Effector memory CD4-positive, alpha-beta T cell (primary cell): ENCODE measurements at places on chromosomes 1 and 21.

GRCh38 chr21:38506661-38507281, 8.5 kb upstream of the ERG start:
- no peak overlapping the region for H3K27ac ChIP-seq
- no peaks in the 10 kb centered on the region for H3K4me1 ChIP-seq
- H3K4me3 ChIP-seq, result no peak overlapping the region
- H3K27me3 ChIP-seq, result no peaks in the 10 kb centered on the region
- no peak for DNase-seq

- no peak overlapping the region for H3K27ac ChIP-seq
- no peaks in the 10 kb centered on the region for H3K36me3 ChIP-seq
- H3K4me3 ChIP-seq, result no peak overlapping the region
- no peaks in the 10 kb centered on the region for H3K27me3 ChIP-seq
- no peak for DNase-seq
These were observed 125.4 kb upstream of the DAB1 start for GRCh38 chr1:57549300-57549699.

DNA sequence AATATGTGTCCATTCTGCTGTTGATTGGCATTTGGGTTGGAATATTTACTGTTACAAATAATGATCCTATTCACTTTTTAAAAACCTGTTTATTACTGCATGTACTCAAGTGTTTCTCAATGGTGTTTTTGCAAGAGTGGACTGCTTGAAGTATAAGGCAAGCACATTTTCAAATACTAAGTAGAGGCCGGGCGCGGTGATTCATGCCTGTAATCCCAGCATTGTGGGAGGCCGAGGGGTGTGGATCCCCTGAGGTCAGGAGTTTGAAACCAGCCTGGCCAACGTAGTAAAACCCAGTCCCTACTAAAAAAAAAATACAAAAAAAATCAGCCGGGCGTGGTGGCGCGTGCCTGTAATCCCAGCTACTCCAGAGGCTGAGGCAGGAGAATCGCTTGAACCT, 276.9 kb upstream of the ADGRL4 start:
- no peak overlapping the region for H3K4me3 ChIP-seq
- H3K4me1 ChIP-seq, result no peaks in the 10 kb centered on the region
- no peaks in the 10 kb centered on the region for H3K27me3 ChIP-seq

DNA sequence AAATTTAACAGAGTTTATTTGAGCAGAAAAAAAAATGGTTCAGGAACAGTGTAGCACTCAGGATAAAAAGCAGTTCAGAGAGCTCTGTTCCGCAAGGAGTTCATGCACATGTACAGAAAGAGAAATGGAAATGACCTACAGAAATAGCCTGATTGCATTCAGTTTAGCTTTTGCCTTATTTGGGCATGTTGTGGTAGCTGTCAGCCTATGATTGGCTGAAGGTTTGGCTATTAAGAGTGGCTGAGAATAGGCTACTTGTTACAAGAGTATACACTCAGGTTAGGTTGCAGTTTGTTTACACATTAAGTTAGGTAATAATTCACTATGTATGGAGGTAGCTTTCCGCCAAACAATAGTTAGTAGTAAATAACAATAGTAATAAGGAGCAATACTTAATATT, 511.0 kb upstream of the TMPRSS15 start:
- no peaks in the 10 kb centered on the region for H3K36me3 ChIP-seq
- H3K27ac ChIP-seq, result no peak overlapping the region
- no peak for DNase-seq
- H3K4me3 ChIP-seq, result no peak overlapping the region
- H3K4me1 ChIP-seq, result no peaks in the 10 kb centered on the region
- no peaks in the 10 kb centered on the region for H3K27me3 ChIP-seq

DNA sequence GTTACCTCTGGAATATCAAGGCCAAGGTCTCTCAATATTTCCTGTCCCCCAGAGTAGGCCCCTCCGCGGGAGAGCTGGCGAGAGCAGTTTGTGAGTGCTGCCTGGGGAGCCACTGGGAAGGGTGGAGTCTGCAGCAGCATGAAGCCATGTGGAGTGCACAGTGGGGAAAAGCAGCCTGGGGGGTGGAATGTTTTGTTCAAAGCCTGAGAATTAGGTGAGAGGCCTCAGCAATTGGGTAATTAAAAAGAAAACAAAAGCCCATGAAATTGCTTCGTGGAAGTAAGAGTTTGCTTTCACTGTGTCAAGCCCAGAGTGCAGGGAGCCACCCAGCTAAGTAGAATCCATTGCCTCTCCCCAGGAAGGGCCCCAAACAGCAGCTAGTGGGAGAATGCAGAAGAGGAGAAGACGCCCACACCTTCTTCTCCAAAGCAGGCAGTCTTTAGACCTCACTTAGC, 30.2 kb upstream of the DISC1 start:
- DNase-seq, result no peak
- H3K4me1 ChIP-seq, result no peaks in the 10 kb centered on the region
- H3K36me3 ChIP-seq, result no peaks in the 10 kb centered on the region
- H3K4me3 ChIP-seq, result no peak overlapping the region
- no peaks in the 10 kb centered on the region for H3K27me3 ChIP-seq

GRCh38 chr1:229040630-229041358, 230.1 kb upstream of the RAB4A start:
- no peak overlapping the region for H3K27ac ChIP-seq
- no peak overlapping the region for H3K4me3 ChIP-seq
- peaks cover 11% of the 10 kb centered on the region for H3K4me1 ChIP-seq
- H3K27me3 ChIP-seq, result no peaks in the 10 kb centered on the region
- no peaks in the 10 kb centered on the region for H3K36me3 ChIP-seq
- DNase-seq, result no peak

- H3K36me3 ChIP-seq, result peaks cover 35% of the 10 kb centered on the region
- H3K4me1 ChIP-seq, result no peaks in the 10 kb centered on the region
- no peak overlapping the region for H3K27ac ChIP-seq
- no peak overlapping the region for H3K4me3 ChIP-seq
- H3K27me3 ChIP-seq, result no peaks in the 10 kb centered on the region
These were observed 19.1 kb downstream of the NOL9 start for GRCh38 chr1:6535214-6535613.

DNA sequence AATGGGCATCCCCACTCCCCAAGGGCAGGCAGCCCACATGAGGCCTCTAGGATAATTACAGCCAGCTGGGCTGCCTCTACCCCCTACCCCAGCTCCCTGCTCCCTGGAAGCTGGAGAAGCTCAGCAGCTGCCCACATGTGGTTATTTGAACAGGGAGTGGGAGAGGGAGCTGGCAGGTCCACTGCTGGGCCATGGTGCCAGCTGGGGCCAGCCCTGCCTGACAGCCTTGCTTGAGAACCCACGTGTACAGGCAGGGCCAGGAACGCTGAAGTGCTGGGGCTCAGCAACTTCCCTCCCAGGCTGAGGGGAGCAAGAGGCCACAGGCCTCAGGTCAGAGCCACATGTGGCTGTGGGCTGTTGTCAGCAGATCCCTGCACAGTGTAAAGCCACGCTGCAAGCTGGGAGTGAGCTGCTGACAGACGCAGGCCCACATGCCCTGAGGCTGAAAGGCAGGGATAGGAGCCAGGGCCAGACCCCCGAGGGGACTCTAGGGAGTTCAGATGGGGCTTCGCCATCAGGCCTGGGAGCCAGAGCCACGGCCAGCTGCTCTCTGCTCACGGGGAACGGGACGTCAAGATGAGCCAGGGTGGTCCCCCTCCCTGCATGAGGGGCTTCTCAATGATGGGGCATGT, 129.0 kb downstream of the SYF2 start:
- no peak for DNase-seq
- H3K36me3 ChIP-seq, result no peaks in the 10 kb centered on the region
- no peaks in the 10 kb centered on the region for H3K27me3 ChIP-seq
- H3K4me1 ChIP-seq, result peaks cover 16% of the 10 kb centered on the region
- H3K27ac ChIP-seq, result no peak overlapping the region

DNA sequence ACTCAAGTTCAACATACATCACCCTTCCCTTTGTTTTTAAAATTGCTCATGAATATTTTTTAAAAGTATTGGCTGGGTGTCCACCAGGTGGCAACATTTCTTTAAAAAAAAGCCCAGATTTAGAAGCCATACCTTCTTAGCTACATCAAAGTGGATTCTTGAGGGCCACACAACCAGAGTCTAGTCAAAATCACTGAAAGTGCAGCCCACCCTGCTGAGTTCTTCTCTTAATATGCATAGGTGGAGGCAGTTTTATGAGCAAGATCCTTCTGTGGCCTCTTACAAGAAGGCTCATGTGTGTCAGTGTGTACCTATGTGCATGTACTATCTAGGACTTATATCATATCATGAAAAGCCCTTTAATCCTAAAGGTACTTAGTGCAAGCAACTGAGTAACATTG, 16.9 kb upstream of the GNG12 start:
- no peak overlapping the region for H3K4me3 ChIP-seq
- H3K36me3 ChIP-seq, result no peaks in the 10 kb centered on the region

- peak overlapping the region; percentile 41 for H3K4me3 ChIP-seq
- H3K36me3 ChIP-seq, result no peaks in the 10 kb centered on the region
- no peaks in the 10 kb centered on the region for H3K27me3 ChIP-seq
- DNase-seq, result no peak
These were observed 160.5 kb downstream of the LTN1 start for GRCh38 chr21:28832013-28832714.

DNA sequence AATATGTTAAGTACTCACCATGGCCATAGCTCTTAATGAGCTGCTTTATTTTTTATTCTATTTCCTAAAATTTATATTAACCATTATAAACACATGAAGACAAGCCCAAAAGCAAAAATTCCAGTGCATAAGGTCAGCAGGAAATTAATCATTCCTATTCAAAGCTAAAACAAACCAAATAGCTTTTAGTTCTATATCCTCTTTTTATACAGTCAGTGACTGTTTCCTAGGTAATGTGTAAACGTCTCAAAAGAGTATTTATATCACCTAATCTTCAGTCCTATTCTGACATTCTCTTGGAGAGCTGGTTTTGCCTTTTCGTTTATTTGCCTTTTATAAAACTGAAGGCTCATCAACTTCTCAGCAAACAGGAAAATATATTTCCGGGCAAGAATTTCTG, 4.2 kb downstream of the GOLPH3L start:
- H3K36me3 ChIP-seq, result peaks cover 20% of the 10 kb centered on the region
- no peaks in the 10 kb centered on the region for H3K4me1 ChIP-seq
- no peak for DNase-seq
- H3K4me3 ChIP-seq, result no peak overlapping the region
- no peaks in the 10 kb centered on the region for H3K27me3 ChIP-seq

DNA sequence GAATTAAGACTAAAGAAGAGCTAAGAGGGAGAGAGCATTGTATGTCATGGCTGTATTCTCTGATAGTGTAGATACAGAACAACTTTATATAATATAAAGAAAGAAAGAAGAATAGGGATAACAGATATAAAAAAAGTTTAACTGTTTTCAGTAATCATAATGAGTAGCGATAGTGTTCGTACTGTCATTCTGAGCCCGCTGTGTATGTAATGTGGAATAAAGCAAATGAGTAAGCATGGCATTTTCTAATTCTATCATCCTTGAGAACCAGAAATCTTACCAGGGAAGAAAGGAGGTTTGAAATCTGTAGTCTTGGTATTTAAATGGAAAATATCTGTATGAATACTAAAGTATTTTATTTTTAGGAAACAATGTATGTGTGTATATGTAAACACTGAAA, 46.7 kb upstream of the SSX2IP start:
- H3K4me1 ChIP-seq, result no peaks in the 10 kb centered on the region
- no peak overlapping the region for H3K27ac ChIP-seq

GRCh38 chr1:76281306-76281705, 206.8 kb downstream of the ST6GALNAC3 start:
- H3K27me3 ChIP-seq, result no peaks in the 10 kb centered on the region
- no peaks in the 10 kb centered on the region for H3K36me3 ChIP-seq
- H3K4me3 ChIP-seq, result no peak overlapping the region
- no peaks in the 10 kb centered on the region for H3K4me1 ChIP-seq
- DNase-seq, result no peak

GRCh38 chr1:154856544-154856943, 13.5 kb downstream of the KCNN3 start:
- no peak overlapping the region for H3K27ac ChIP-seq
- DNase-seq, result no peak
- H3K27me3 ChIP-seq, result no peaks in the 10 kb centered on the region
- H3K36me3 ChIP-seq, result no peaks in the 10 kb centered on the region

- no peak for DNase-seq
- H3K4me1 ChIP-seq, result peaks cover 16% of the 10 kb centered on the region
- peaks cover 18% of the 10 kb centered on the region for H3K27me3 ChIP-seq
- no peak overlapping the region for H3K27ac ChIP-seq
- H3K36me3 ChIP-seq, result no peaks in the 10 kb centered on the region
These were observed 1.6 kb upstream of the MARK1 start for GRCh38 chr1:220526294-220526693.

DNA sequence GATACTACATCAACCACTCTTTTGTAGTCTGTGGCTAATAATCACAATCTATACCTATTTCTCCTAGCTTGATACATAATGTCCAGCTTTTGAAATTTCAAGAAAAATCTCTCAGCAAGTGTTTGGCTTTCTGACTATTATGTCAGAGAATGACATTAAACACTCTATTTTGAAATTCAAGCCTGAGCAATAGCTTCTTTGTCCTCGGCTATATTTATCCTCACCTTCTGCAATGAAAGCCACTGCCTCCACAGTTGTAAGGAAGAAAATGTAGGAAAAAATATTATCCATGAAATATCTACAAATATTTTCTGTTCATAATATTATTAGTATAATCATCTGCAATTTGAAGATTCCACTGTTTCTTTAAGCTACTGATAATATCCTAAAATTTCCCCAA, 22.1 kb downstream of the LRRC7 start:
- H3K27ac ChIP-seq, result no peak overlapping the region
- H3K27me3 ChIP-seq, result no peaks in the 10 kb centered on the region
- H3K4me1 ChIP-seq, result no peaks in the 10 kb centered on the region
- H3K4me3 ChIP-seq, result no peak overlapping the region
- no peak for DNase-seq

DNA sequence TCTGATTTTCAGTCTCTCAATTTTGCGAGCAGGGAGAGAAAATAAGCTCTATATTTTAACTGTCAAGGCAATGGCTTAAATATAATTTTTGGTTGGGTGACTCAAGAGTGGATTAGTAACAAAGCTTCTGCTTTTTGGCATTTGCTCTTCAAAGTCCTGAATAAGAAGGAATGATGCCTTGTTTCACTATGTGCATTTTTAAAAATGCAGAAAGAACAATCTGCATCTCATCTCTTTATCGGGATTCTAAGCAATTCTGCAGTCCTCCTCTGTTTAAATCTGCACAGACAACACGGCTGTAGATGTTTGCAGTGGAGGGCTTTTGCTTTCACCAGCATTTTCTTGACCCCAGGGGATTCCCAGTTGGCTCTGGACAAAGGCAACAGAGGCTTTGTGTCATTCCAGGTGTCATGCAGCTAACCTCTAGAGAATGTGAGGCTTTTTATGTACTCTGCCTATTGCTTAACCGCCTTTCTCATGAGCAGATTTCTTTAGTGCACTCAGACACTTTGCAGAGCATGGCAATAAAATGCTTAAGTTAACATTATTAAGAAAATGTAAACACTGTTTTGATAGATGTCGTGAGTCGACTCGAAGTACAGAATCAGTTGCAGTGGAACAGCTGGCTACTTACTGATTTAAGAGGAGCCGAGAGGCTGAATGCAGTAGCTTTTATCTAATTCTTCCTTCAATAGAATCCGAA, 783.2 kb upstream of the NEGR1 start:
- no peak overlapping the region for H3K4me3 ChIP-seq
- DNase-seq, result no peak
- H3K36me3 ChIP-seq, result no peaks in the 10 kb centered on the region
- no peaks in the 10 kb centered on the region for H3K27me3 ChIP-seq
- no peaks in the 10 kb centered on the region for H3K4me1 ChIP-seq
